ENCODE measurements at places on chromosomes 2 and 18.

DNA sequence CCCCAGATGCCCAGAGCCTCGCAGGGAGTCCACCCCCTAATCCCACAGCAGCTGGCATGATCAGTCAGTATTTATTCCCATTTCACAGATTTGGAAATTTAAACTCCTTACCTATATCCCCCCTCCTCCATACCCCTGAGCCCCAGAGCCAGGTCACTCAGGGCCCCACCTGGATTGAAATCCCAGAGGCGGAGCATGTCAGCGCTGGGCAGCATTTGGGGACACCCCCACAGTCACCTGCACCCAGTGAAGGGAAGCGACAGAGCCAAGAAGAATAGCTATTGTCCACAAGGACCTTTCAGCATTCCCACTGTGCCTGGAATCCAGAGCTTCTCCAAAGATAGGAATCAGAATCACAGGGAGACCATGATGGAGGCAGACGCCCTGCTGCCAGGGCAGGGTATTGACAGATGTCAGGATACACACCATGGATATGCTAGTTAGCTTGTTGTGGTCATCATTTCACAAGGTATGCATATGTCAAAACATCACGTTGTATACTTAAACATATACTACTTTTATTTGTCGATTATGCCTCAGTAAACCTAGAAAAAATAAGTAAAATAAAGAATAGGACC lies 968 bp upstream of the ASTL start:
- no peak for DNase-seq

GRCh38 chr18:11495441-11495840 lies 114.0 kb upstream of the SLC35G4 start:
- DNase-seq, result no peak

GRCh38 chr2:52135235-52135634 lies 1103.3 kb upstream of the NRXN1 start:
- no peak for DNase-seq

DNA sequence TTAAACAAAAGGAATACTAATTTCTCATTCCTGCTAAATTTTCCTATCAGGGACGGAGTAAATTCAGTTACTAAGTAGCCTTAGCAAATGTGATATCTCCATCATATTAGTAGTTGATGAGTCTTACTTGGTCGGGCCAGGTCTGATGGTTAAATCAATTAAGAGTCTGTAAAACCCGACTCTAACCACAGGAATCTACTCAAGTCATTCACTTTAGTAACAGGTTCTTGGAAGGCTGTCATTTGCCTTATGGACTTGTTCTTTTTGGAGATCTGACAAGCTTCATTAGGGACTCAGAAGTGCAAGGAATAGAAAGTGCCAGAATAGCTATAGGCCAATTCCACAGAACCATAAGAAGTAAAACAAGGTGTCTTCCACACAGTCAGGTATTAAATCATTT lies 119.0 kb downstream of the GCA start:
- DNase-seq, result no peak

GRCh38 chr2:237178396-237178795 lies 92.7 kb downstream of the COPS8 start:
- peak; percentile 86 for DNase-seq

GRCh38 chr2:86498468-86499260 lies 57.5 kb downstream of the KDM3A start:
- DNase-seq, result no peak

DNA sequence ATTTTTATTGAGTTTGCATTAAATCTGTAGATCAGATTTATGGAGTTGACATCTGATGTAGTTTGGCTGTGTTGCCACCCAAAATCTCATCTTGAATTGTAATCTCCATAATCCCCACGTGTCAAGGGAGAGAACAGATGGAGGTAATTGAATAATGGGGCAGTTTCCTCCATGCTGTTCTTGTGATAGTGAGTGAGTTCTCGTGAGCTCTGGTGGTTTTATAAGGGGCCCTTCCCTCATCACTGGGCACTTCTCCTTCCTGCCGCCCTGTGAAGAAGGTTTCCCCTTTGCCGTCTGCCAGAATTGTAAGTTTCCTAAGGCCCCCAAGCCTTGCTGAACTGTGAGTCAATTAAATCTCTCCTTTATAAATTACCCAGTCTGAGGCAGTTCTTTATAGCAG lies 32.2 kb downstream of the ZC3H15 start:
- DNase-seq, result no peak

DNA sequence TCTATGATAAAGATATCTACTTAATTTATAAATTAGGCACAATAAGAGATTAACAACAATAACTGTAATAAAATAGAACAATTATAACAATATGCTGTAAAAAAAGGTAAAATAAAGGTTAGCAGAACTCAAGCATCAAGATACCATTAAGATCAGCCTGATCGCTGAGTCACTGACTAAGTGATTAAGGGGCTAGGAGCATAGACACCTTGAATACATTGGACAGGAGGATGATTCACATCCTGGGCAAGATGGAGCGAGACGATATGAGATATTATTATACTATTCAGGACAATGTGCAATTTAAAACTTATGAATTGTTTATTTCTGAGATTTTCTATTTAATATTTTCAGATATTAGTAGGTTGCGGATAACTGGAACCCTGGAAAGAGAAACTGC lies 1277.8 kb upstream of the ZEB2 start:
- DNase-seq, result no peak

GRCh38 chr18:8329186-8329771 lies 280.0 kb upstream of the RAB12 start:
- DNase-seq, result peak; percentile 41

DNA sequence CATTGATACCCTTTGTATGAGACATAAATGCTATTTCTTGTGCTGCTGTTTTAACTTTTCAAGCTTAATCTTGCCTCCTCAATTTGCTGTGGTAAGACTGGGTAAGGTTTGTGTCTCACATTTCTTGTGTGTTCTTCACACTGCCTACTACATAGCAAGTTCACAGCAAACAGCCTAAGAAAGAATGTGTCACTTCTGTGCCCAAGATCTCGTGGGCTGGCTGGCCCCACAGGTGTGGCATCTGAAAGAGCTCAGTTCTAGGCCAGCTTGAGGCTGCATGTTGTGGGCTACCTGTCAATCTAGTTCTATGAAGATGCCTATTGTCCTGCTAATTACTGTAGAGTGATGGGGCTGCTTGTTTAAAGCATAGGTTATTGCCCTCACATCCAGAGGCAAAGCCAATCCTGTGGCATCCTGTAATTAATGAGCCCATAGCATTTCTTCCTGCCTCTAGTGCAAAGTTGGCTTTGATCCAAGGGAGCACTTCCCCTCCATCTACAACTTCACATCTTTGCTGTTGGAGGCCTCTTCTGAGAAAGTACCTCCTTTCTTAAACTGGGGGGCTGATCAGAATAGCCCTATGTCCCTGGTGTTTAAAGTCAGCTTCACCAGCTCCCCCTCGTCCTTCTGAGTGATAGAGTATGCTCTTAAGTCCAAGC lies 40.9 kb upstream of the ASPRV1 start:
- no peak for DNase-seq

DNA sequence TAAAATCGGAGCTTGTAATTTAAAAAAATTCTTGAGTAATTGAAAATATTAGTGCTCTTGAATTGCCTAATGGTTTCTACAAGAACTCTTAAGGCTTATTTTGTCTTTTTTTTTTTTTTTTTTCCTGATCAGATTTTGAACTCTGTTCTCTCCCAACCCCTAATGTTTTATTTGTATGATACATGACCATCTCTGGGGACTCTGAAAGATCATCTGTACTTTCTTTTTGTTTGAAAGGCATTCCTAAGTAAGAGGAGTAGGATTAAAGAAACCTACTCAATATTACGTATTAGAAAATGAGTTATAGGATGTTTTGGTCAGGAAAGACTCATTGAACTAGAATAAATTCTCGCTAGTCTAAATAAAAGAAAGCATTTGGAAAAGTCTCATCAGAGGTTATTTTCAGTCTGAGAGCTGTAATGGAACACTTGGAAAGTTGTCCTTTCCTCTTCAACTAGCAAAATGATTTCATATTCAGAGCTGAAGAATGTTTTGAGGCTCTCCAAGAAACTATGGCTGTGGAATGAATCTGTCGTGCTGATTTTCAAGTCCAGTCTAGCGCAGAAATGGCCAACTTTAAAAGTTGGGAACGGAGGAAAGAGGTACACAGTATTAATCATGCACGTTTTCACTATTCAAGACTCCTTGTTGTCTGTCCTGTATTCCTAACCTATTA lies 182.7 kb downstream of the PRPF40A start:
- DNase-seq, result no peak

- no peak for DNase-seq
Observed at GRCh38 chr2:63192169-63192888, 141.7 kb downstream of the OTX1 start.

DNA sequence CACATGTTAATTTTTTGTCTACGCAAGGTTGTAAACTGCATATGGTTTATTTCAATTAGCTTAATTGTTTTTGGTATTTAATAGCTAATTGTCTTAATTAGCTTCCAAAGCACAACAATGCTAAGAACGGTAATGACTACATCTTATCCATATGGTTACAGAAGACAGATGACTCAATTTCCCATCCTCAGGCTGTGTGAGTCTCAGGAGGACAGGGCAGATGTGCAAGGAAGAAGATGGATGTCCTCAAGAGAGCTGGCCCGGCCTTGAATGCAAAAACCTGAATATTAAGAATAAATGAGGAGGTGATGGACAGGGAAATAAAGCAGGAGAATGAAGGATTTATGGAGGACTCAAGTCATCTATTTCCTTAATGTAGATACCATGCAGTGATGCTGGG lies 31.4 kb downstream of the SLC4A3 start:
- DNase-seq, result no peak

DNA sequence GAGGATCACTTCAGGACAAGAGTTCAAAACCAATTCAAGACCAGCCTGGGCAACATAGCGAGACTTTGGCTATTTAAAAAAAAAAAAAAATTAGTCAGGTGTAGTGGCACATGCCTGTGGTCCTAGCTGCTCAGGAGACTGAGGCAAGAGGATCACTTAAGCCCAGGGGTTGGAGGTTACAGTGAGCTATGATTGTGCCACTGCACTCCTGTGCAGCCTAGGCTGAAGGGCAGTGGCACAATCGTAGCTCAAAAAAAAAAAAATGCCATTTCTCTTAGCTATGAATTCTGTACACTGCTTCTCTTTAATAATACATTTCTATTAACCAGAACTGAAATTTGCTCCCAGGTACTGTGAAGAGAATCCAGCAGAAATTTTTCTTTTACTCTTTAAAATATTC lies 202.8 kb downstream of the DYM start:
- no peak for DNase-seq

DNA sequence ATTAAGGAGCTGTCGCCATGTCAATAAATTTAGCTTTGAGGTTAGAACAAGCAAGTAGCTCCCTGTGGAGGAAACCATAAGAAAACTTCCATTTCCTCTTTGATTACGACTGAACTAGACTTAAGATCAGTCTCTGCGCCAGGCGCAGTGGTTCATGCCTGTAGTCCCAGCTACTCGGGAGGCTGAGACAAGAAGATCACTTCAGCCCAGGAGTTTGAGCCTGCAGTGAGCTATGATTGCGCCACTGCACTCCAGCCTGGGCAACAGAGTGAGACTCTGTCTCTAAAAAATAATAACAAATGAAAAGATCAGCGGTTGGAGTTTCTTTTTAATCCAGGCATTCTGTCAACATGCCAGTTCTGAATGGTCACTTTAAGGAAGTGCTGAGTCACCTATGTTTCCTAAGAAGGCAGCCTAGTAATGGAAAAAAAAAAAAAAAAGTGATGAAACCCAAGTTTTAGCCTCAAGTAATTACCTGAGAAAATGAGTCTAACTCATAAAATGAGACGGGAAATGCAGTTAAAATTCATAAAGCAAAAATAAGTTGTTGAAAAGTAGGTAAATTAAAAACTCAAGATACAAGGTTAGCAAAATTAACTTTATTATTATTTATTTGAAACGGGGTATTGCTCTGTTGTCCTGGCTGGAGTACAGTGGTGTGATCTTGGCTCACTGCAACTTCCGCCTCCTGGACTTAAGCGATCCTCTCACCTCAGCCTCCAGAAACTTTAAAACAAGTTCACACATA lies 10.2 kb downstream of the C18orf32 start:
- peak; percentile 62 for DNase-seq

DNA sequence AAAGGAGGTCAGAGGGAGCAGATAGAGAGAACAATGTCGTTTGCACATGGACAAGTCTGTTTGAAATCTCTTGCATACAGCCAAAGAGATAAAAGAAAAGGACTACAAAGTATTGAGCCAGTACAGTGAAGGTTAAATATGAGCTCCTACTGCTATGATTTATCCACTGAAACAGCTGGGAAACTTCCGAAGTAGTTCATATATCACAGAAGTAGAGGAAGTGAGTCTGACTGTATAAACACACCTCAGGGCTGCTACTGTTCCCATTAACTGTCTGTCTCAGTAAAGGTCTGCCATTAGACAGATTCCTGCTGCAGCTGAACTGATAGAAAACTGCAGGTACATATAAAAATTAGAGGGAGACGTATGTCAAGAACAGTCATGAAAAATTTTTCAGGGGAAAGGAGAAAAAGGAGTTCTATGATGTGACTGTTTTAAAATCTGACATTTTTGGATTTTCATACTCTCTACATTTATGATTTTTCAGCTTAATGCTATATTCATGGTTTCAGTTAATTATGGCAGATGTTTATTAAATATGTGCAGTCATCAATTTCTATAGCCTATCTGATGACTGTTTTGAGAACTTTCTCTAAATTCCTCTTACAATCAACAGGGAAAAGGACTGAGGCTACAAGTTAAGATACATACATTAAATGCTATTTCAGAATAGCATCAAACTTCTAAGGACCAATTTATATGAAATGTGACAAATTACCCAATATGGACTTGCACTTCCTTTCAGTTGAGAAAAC lies 364.7 kb downstream of the ERBB4 start:
- DNase-seq, result no peak

GRCh38 chr18:5726011-5726410 lies 169.3 kb downstream of the TMEM200C start:
- no peak for DNase-seq

GRCh38 chr2:237488901-237489860 lies 2.1 kb downstream of the MLPH start:
- DNase-seq, result no peak

DNA sequence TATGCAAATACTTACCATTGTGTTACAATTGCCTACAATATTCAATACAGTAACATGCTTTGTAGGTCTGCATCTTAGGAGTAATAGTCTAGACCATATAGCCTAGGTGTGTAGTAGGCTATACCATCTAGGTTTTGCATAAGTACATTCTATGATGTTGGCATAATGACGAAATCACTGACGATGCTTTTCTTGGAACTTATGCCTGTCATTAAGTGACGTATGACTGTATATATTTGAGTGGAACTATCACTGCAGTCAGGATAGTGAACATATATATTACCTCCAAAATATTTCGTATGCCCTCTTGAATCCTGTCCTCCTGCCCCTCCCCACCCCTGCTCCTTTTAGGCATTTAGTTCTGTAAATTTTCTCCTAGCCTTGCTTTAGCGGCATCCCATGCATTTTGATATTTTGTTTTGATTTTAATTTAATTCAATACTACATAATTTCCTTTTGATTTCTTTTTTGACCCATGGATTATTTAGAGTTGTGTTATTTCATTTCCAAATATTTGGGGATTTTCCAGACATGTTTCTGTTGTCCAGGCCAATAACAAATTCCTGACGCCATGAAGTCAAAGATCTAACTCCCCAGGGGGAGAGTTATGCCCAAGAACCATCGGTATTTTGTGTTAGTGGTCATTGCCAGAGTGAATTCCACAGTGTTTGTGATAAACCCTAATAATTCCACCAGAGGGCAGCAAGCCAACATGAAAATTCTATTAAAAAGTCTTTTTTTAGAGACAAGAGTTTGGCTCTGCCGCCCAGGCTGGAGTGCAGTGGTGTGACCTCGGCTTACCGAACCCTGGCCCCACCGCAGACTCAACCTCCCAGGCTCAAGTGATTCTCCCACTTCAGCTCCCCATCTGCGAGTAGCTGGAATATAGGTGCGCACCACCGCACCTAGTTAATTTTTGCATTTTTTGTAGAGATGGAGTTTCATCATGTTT lies 24.2 kb upstream of the CASP8 start:
- DNase-seq, result peak; percentile 86
